ENCODE measurements at places on chromosomes 5 and 9.
A peak's percentile ranks its signal among the peaks of the same experiment; 100 is the strongest.

DNA sequence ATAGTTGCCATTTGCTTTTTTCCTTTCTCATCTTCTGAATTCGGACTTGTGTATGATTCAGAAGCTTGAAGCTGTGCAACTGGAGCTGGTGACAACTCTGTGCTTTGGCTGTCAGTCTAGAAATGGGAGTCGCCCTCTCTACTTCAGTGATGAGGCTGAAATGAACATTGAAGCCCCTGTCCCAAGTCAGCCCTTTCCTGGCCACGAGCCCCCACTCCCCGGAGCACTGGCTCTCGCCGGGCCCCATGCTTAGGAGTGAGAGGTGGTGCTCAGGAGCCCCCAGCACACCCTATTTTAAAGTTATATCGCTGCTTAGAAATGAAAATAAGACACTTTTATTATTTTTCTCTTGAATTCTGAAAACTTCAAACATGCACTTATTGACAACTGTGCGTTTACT is 66.0 kb downstream of the PSMB7 start:
- no peak for DNase-seq

GRCh38 chr9:114720086-114720676 is 38.2 kb upstream of the TEX48 start:
- no peak for DNase-seq

GRCh38 chr5:81759632-81760005 is 8.7 kb upstream of the SSBP2 start:
- DNase-seq = no peak

DNA sequence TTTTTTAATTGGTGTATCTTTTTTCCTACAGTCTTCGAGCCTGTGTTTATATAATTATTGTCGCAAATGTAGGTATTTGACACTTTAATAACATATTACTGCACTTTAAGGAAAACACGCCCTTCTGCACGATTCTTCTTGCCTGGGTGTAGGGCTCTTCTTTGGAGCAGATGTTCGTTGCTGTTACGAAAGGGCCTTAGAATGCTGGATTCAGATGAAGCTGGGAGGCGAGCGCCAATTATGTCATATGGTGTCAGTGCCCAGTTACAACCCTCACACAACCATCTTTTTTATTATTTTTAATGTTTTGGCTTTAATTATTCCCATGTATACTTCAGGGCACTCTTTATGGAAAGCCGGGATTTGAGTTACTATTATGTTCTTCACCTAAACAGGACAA is 553.0 kb downstream of the EBF1 start:
- no peak for DNase-seq

- peak; percentile 16 for DNase-seq
Measured at GRCh38 chr9:121992571-121993212, 100.4 kb downstream of the TTLL11 start.

- DNase-seq = no peak
Measured at GRCh38 chr9:35728041-35728971, 3.7 kb downstream of the TLN1 start.

DNA sequence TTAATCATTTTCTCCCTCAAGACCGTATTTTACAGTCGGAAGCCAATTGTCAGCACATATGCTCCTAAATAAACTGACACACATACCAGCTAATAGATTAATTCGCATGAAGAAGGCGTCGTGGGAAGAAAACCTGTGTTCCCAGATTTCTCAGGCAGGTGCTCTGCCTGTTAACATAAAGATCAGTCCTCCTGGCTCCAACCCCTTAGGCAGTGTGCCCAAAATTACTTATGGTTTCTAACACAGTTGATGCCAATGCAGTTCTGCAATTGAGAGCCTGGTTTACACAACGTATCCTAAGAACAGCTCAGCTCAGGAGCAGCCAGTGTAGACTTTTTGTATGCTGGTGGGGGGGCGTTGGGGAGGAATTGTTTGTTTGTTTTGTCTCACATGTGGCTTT is 208.3 kb downstream of the ENC1 start:
- no peak for DNase-seq

DNA sequence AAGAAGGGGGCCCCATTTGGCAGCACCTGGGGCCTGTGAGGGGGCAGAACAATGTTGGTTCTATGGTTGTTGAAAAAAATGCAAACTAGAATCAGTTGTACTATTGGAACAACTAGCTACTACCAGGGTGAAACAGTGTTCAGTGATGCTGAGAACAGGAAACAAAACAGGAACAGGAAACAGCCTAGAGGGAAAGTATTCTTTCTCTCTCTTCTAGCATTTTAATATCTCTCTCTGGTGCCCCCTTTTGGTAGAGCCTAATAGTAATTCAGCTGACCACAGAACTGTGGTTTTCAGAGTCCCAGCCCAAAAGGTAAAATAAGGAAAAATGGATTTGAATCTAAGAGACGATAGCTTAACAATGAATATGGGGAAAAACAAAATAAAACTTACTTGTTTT is 138.0 kb upstream of the KCNN2 start:
- no peak for DNase-seq

DNA sequence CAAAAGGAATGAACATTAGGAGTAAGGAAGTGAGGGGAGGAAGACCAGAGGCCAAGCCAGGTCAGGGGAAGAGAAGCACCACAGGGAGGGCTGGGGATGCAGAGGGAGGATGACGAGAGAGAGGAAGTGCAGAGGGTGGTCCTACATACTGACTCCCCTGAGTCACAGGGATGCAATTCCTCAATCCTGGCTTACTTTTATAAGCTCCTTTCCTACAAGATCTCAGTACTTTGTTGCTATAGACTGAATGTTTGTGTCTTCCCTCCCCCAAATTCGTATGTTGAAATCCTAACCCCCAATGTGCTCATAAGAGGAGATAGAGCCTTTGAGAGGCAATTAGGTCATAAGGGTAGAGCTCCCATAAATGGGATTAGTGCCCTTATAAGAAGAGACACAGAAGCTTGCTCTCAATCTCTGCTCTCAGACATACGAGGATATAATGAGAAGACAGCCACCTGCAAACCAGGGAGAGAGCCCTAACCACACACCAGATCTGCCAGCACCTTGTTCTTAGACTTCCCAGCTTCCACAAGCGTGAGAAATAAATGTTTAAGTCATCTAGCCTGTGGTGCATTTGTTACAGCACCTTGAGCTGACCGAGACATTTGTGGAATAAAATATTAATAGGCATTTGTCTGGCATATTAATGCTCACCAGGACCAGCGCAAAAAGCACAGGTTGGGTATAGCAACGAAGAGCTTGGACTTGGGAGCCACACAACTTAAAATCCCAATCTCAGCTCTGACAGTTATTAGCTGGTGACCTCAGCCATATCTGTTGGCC is 33.4 kb downstream of the GCNT4 start:
- DNase-seq = no peak

- DNase-seq = no peak
Measured at GRCh38 chr5:59390074-59390659, 503.4 kb downstream of the PDE4D start.
